ENCODE measurements at places on chromosomes 11 and 22.

DNA sequence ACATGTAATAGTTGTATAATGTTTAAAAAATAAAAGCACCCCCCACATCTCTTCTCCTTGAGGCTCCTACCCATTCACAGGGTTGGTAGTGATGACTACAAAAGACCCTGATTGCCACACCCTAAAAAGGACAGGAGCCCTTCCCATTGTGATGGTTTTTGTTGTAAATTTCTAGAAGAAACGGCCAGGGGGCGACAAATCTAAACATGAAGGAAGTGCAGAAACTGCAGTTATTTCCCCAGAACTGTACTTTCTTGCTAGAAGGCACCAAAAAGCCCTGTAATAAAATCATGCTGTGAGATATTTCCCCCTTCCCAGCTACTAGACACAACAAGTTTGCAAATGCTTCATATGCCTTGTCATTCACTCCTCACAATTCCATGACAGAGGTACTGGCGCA is 10.8 kb downstream of the PRR5L start:
- DNase-seq: peak; percentile 22

- no peak for DNase-seq
Observed at GRCh38 chr11:125364121-125364826, 131.8 kb downstream of the FEZ1 start.

DNA sequence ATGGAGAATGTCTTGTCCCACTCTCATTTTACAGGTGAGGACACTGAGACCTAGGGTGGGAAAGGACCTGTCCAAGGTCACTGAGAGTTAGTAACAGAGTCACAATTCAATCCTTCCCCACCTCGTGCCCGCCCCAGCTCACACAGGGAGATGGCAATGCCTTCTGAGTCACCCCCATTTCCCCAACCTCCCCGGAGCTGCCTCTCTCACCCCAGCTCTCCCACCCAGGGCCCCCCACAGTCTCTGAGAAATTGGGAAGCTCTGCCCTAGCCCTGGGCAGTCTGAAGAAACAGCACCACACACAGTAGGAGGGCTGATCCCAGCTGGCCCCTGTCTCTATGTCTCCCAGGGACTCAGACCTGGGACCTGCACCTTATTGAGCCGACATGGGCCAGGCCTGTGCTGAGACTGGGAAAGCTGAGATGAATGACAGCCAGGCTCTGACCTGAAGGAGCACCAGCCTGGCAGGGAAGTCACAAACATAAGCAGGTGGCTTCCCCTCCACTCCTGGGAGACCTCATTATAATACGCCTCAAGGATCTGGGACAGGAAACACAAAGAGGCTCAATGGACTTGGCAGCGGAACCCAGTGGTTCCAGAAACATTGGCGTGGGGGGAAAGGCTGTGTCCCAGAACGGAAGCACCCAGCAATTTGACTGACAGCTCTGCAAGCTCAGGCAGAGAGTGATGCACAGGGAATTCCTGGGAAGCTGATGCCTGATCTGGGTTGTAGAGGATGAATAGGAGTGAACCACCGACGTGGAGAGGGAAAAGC is 51.0 kb downstream of the CD6 start:
- no peak for DNase-seq

DNA sequence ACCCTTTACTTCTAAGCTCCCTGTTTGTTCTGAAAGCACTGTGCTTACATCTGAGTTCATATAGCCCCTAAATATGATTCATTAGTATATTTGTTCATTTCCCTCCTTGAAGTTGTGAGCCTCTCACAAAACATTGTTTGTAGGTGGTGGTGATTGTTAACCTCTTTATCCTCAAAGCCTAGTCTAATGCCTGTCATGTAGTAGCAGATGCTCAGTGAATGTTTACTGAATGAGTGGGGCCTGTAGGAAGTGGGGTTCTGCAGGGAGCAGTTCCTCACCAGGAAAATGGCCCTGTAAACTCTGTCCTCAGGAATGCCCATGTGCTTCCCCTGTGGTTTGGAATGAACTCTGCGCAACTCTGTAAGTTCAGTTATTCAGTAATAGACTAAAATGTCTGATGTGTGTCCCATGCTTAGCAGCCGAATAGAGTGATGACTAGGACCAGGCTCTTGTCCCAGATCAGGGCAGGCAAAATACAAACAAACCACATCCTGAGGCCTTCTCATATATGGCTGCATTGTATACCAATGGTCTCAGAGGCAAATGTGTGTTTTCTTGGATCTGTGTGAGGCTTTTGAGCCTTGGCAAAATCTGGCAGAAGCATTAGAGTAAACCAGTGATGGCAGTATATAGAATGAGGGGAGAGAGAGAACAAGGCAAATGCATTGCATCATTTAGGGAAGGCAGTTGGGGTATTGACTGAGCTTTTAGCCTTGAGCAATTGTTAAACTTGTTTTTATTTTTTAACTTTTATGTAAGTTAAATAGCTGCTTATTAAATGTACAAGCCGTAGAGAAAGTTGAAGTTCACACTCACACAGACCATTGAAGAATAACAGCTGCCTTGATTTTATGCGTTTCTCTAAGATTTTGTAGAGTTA is 91.4 kb upstream of the BIRC3 start:
- no peak for DNase-seq

DNA sequence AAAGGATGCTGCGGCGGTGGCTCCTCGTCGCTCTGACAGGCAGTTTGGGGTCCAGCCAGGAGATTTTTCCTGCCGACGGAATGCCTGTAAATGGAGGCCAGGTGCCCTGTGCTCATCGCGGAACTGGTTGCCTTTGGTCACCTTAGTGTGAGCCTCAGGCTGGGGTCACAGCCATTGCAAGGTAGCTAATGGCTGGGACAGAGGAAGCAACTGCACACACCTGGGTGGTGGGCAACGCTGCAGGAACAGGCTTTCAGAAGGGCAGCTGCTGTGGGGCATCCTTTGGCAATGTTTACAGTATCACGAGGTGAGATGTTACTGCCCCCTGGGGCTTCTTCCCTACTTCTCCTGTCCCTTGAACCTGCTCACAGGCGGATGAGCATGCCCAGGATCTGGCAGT is 205.5 kb downstream of the GRIK4 start:
- DNase-seq: no peak

- no peak for DNase-seq
Observed at GRCh38 chr11:45919806-45920530, 2.3 kb upstream of the PEX16 start.

DNA sequence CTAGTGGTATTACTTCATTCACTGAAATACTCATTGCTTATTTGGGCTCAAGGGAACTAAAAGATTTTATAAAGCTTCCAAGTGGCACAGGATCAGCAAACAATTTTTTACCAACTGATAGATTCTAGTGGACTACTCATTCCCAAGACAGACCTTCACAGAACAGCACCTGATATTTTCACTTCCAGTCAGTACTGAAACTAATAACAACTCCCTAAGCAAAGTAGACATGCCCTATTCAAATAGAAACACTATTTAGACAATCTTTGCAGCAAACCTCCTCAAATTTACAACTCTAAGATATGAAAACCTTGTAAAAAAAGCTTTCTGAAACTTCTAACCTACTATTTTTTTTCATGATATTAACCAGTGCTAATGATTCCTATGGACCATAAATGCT is 2345.8 kb downstream of the LRRC4C start:
- DNase-seq: no peak

- no peak for DNase-seq
Observed at GRCh38 chr11:35304386-35304775, 115.0 kb downstream of the SLC1A2 start.

DNA sequence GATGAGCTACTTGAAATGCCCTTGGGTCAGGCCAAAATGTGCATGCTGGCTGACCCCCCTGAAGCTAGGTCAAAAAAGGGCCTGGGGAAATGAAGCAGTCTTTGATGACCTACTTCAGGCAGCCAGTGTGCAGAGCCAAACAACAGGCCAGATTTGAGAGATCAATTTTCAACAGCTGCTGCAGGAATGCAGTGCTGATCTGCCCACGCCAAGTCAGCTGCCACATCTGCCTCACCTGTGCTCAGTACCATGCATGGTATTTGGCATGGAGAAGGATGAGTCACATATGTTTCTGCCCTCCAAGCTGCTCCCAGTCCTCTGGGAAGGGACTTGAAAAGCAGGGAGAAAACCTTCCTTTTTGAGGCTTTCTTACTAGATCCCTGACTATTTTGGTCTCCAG is 35.8 kb downstream of the MTNR1B start:
- DNase-seq: no peak

- DNase-seq: no peak
Observed at GRCh38 chr11:57514538-57515331, 767 bp downstream of the SLC43A1 start.

- no peak for DNase-seq
Observed at GRCh38 chr11:28114116-28114515, 5.9 kb downstream of the METTL15 start.

DNA sequence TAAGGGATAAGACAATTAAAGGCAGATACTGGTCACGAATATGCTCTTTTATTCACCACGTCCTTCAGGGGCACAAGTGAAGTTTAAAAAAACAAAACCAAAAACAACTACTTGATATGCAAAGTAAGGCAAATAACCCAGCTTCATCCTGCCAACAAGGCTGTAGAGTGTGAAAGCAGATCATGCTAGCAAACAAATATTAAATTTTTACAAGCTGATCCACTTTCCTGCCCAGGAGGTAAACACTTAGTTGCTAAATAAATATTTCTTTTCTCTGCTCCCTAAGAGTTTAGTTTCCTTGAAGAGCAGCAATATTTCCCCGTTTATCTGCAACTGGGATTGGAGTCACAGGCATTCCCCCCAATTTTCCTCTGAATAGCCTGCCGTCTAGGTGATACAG is 300.2 kb downstream of the LARGE1 start:
- no peak for DNase-seq

DNA sequence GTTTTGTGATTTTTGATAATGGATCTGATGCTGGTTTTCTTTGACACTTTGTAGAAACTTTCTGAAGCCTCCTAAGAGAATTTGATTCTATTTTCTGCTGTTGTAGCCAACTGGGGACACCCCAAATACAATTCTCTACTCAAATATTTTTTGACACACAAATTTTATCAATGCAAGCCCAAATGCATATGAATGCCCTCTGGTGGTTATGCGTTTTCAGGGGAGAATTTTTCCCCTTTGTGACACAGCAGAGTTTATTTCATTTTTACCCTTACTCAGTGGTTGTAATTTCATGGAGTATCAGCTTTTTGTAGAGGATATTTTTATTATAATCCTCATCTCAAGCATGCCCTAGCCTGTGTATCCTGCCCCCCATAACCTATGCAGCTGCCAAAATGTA is 44.7 kb upstream of the MTMR2 start:
- DNase-seq: no peak

- DNase-seq: no peak
Observed at GRCh38 chr11:104337273-104337672, 173.3 kb upstream of the PDGFD start.

GRCh38 chr22:31588970-31589675 is 72.9 kb downstream of the PISD start:
- DNase-seq: no peak

Data from HAP-1 (cell line).